ENCODE measurements at places on chromosomes 11 and 22.

GRCh38 chr22:44669561-44669976 is 32.4 kb upstream of the PRR5 start:
- peaks cover 41% of the 10 kb centered on the region for H3K4me1 ChIP-seq
- no peaks in the 10 kb centered on the region for H3K36me3 ChIP-seq
- H3K4me3 ChIP-seq = peak overlapping the region; percentile 84
- peak; percentile 24 for DNase-seq
- H3K27ac ChIP-seq = no peak overlapping the region
- H3K27me3 ChIP-seq = no peaks in the 10 kb centered on the region

DNA sequence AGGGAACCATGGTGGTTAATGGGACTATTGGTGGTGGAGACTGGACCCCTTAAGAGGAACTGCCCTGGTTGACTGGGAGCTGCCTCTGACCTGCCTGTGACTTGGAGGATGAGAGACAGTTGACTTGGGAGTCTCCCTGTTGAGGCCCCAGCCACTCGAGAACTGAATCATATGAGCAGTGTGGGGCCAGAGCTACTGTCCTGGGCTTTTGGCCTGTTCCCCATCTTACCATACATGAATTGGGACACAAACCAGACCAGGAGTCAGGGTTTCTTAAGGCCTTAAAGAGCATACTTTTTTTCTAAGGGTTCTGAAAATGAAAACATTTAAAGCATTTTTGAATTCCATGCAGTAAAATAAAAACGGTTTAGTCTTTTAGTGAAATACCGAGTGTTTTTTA is 92.8 kb downstream of the TEAD1 start:
- H3K27ac ChIP-seq = no peak overlapping the region
- DNase-seq = no peak
- no peaks in the 10 kb centered on the region for H3K36me3 ChIP-seq
- H3K4me1 ChIP-seq = peaks cover 3% of the 10 kb centered on the region
- peaks cover 30% of the 10 kb centered on the region for H3K27me3 ChIP-seq

DNA sequence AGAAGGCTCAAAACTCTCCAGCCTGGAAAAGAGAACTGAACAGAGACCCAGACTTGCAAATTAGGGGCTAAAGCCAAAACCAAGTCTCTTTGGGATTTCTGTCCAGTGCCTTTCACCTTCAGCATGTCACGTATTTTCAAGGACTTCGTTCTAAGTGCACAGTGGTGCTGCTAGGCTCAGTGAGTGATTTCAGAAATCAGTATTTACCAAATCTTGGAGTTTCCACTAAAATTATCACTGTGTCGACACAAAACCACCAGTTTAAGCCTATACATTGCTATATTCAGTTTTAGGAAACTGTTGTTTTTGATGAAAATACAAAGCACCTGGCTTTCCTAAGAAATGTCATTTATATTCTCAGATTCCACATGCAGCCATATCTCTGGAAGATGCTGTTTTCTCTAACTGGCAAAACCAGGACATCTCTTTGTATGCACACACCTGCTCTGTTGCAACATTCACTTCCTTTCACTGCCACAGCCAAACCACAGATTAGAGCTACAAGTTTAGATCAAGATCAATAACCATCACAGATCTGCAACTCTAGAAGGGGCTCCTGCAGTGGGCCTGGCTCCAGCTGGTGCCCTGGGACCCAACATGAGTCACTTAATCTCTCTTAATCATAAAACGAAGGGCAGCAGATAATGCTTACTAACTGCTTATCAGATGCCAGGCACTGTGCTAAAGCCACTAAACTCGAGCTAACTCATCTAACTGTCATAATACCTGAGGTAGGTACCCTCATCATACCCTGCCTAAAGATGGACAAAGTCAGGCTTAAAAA is 22.3 kb downstream of the SMCO4 start:
- H3K4me1 ChIP-seq = peaks cover 30% of the 10 kb centered on the region
- no peaks in the 10 kb centered on the region for H3K36me3 ChIP-seq
- DNase-seq = peak; percentile 10
- H3K27ac ChIP-seq = no peak overlapping the region

- DNase-seq = no peak
- peak overlapping the region; percentile 36 for H3K4me3 ChIP-seq
- H3K4me1 ChIP-seq = peaks cover 61% of the 10 kb centered on the region
- H3K36me3 ChIP-seq = no peaks in the 10 kb centered on the region
- H3K27ac ChIP-seq = peak overlapping the region; percentile 78
- peaks cover 9% of the 10 kb centered on the region for H3K27me3 ChIP-seq
Observed at GRCh38 chr11:114074546-114075343, 15.2 kb downstream of the ZBTB16 start.

- no peaks in the 10 kb centered on the region for H3K36me3 ChIP-seq
- no peak for DNase-seq
- no peaks in the 10 kb centered on the region for H3K4me1 ChIP-seq
- no peaks in the 10 kb centered on the region for H3K27me3 ChIP-seq
Observed at GRCh38 chr11:84214557-84214956, 928.4 kb upstream of the CCDC90B start.

DNA sequence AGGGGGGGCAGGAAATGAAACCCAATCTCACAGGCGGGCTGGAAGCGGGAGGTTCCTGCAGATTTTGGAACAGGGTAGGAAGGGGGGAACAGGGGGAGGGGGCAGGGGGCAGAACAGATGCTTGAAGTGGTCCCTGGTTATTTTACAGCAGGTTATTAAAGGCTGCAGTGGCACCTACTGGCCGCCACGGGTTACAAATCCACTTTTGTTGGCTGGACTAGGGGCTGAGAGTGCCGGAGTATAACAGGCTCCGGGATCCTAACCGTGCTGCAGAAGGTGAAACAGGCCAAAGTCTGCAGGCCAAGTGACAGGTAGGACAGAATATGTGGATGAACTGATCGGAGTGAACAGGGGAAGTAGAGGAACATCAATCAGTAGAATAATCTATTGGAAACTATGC is 2.5 kb downstream of the ROBO3 start:
- H3K27ac ChIP-seq = no peak overlapping the region
- H3K4me1 ChIP-seq = peaks cover 52% of the 10 kb centered on the region

Data from activated T-cell treated with anti-CD3 and anti-CD28 coated beads, Interleukin-2, amount 50 U/mL, for 72 hours (primary cell).